WTC11 (cell line): ENCODE measurements at places on chromosomes 6 and 20.
A peak's percentile ranks its signal among the peaks of the same experiment; 100 is the strongest.

DNA sequence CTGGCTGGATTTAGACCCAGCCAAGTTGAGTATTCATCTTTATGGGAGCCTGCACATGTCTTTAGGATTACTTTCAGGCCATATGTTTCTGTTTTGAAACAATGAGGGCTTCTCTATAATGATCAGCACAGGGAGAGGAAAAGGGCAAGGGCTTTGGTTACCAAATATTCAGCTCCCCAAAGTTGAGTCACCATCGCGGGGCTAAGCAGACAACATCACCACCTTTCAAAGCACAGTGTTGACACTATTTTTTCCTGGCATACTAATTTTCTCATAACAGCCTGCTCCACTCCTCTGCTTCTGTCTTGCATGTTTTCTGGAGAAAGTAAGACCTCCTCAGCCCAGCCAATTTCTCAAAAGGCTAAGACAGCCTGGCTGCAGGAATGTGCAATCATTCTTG is 4.9 kb downstream of the SCML4 start:
- no peak for DNase-seq

DNA sequence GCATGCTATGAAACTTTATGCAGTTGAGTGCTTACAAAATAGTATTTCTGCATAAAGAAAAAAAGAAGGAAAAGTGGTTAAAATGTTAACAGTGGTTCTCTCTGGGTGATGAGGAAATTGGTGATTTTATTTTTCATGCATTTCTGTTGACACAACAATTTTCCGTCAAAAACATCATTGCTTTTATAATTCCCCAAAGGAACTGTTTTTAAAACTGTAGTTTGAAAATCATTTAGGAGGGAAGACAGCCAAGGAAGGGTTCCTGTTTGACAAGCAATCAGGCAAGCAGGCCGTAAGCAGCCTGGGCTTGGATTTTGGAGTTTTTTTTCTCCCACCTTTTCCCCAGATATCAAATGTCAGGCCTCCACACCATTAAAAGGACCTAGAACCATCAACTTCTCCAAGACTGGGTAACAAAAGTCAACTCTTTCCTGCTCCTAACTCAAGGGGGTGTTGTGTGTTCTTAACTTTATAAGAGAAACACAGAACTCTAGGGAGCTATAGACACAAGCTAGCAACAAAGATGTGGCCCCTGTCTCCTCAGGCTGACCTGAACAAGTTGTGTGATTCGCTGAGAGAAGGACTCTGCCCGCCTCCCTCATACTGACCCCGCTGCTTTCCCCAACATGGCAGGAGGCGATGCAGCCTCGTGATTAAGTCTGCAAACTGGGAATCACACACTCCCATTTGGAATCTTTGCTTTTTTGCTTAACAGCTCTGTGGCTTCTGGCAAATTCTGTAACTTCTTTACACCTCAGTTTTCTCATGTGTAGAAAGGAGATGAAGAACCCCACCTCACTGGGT is 146.6 kb downstream of the BCAS1 start:
- no peak for DNase-seq

- no peak for DNase-seq
Observed at GRCh38 chr20:57224641-57225138, 41.8 kb downstream of the BMP7 start.

DNA sequence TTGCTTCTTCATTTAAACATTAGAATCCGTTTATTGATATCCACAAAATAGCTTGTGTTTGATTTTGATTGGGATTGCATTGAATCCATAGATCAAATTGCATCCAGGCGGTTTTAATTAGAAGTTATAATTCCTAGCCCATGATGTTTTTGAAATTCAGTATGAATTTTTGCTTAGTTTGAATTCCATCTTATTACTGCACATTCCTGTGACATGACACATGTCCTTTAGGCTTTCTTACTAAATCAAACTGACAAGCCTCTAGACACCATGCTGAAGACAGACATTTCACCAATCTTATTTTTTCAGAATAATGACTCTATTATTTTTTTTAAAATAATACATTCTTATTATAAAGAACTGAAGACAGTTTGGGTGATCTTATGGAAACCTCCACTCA is 21.4 kb upstream of the PI16 start:
- DNase-seq = no peak

DNA sequence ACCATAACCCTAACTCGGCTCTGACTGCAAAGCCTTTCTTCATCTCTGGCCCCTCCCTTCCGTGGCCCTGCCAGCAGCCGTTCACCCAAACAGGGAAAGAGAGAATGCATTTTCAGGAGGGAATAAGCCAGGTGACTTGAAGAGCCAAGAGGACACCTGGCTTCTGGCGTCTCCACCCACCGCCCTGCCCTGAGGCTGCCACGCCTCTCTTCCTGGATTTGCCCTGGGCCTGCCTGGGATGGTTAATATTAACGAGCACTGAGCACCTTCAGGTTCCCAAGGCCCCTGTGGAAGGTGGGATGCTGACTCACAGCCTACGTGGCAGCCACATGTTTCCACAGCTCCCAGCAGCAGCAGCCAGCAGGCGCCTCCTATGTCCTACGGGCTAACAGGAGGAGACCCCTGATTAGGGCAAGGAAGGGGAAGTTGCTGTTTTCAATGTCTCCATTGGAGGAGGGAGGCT is 138.0 kb upstream of the RREB1 start:
- DNase-seq = peak; percentile 24

DNA sequence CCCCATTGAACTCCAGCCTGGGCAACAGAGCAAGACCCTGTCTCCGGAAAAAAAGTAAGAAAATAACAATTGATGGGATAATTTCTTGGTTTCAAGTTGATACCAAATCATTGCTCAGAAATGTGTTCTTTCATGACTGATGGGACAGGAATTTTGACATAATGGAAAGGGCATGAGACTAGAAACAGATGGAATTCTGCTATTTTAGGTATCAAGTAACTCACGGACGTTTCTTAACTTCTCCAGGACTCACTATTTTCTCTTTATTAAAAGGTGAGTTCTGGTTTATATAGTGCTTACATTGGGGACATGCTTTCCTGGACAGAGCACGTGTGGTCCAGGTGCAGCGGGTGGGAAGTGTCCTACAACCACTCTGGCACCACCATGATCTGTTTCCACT is 6.0 kb upstream of the DSP start:
- no peak for DNase-seq

DNA sequence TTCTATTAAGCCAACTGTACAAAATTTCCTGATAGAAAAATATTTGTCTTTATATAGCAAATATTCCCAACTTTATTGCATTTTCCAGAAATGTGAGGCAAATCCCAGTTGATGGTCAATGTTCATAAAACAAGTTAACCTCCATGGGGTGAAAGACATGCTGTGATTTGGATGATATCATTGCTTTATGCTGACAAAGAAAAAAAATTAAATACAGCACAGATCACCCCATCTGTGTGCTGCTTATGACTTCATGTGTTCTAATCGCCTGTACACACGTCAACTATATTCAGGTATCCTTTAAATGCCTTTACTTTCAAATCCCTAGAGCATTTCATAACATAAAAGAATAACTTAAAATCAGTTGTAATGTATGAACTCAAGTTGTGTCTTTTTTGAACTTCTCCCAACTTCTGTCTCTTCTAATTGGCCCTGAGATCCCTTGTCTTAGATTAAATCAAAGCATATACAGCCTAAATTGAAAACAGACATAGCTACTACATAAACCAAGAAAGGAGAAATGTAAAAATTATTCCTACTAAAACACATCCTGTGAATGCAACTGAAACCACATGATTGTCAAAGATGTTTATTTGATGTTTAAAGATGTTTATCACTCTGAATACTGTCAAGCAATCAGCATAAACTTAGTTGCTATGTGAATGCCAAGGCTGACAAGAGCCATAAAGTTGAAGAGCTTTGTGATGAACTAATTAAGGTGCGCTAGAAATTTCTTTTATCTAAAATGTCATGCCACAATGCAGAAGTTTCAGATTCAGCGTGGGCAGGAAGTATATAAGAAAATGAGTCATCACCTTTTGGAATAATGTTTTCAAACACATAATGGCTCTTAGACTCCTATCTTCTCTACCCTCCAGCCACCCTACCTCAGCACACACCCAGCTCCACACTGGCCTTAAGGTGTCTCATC is 68.7 kb downstream of the FILIP1 start:
- no peak for DNase-seq

- DNase-seq = no peak
Observed at GRCh38 chr6:320351-321157, 28.3 kb downstream of the DUSP22 start.

- DNase-seq = no peak
Observed at GRCh38 chr6:71822625-71823024, 63.7 kb upstream of the RIMS1 start.

- DNase-seq = no peak
Observed at GRCh38 chr6:129875610-129876520, 14.8 kb upstream of the TMEM244 start.

DNA sequence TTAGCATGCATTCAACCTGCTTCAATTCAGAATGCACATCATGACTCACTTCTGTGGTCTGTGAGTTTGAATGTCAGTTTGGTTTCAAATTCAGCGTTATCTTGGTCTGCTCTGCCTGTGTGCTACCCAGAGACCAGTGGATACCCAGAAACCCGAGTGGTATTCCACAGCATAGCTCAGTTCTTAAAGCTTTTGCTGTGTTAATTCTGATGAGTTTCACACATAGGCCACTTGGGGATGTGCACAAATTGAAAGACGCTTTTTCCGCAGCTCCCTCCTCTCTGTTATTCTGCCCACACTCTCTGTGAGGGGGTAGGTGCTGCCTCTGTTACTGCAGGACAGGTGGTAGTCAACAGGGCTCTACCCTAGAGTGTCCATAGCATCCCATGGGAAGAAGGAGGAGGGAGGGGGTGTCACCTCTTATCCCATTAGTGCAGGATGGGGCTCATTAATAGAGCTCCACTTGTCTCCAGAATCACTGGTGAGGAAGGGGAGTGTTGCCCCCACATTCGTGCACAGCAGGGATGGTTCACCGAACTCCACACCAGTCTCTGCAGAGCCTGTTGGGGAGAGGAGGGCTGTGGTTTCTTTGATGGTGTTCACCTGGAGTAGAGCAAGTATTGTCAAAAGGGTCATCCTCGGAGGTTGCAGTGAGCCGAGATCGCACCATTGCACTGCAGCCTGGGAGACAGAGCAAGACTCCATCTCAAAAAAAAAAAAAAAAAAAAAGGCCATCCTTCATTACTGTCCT is 29.2 kb upstream of the SDCBP2 start:
- no peak for DNase-seq

GRCh38 chr20:31569163-31570020 is 35.7 kb upstream of the ID1 start:
- DNase-seq = peak; percentile 78

DNA sequence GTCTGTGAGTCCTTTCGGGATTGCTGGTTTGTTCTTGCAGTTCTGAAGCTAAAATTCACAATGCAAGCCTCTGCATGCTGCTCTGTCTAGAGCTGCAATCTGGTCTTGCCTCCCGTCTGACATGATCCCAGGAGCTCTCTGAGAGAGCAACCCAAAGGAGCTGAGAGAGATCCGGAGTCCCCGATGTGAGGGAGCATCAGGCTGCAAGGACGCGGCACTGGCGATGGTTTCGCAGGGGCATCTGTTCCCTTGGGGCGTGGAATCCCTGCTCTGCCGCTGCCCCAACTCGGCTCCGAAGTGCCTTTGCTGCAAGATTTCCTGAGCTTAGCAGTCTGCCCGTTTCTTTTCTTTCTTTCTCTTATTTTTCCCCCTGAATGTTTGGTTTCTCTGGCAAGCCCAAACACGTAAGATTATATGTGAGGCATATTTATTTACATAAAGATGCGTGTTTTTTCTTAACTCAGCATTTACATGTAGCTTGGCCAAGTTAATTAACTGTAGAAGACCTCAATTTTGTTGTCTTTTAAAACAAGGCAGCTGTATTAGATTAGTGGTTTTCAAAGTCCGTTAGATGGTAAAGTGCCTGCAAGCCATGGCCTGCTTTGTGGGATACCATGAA is 873.0 kb downstream of the KIF16B start:
- peak; percentile 14 for DNase-seq

GRCh38 chr6:6057442-6058053 is 50.8 kb upstream of the NRN1 start:
- no peak for DNase-seq
